ENCODE measurements at places on chromosomes 12 and 14.

DNA sequence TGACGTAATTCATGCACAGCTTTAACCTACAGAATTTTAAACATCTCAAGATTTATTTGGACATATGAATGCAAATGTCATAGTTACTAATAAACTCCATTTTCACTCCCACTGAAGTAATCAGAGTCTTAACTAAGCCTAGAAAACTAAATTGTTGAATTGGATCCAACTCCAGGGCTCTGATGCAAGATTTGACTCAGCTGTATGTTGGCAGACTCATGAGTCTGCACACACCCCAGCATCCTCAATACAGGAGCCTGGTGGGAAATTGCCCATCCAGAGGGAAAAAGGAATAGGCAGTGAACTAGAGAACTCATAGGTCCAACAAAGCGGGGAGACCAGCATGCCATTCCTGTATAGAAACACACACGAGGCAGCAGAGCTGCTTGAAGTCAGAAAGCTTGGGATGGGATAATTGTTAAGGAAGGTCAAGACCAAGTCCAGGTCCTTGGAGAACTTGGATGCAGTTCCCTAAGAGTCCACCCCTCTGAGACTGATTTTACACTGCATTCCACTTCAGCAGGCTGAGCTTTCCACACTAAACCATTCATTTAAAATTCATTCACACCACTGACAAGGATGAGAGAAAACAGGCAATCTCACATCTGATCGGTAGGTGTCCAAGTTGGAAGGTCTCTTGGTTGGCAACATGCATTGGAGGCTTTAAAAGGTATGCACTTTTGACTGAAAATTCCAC is 14.4 kb downstream of the TMTC1 start:
- no peak for DNase-seq

GRCh38 chr12:83408146-83408545 is 721.4 kb downstream of the TMTC2 start:
- no peak for DNase-seq

DNA sequence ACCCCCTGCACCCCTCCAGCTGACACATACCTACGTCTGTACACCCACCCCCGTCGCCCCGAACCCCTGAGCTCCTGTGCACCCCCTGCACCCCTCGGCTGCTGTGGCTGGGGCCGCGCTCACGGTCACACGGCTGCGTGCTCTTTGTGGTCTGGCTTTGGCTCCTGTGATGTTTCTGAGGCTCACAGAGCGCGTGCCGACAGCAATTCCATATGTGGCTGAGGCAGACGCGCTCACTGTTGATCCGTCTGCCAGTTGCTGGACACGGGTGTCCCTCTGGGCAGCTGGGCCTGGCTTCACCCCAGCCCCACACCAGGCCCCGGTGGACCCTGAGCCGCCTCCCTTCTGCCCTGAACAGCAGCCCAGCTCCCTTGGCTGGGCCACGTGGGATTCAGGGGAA is 46.5 kb downstream of the LRCOL1 start:
- DNase-seq, result no peak

DNA sequence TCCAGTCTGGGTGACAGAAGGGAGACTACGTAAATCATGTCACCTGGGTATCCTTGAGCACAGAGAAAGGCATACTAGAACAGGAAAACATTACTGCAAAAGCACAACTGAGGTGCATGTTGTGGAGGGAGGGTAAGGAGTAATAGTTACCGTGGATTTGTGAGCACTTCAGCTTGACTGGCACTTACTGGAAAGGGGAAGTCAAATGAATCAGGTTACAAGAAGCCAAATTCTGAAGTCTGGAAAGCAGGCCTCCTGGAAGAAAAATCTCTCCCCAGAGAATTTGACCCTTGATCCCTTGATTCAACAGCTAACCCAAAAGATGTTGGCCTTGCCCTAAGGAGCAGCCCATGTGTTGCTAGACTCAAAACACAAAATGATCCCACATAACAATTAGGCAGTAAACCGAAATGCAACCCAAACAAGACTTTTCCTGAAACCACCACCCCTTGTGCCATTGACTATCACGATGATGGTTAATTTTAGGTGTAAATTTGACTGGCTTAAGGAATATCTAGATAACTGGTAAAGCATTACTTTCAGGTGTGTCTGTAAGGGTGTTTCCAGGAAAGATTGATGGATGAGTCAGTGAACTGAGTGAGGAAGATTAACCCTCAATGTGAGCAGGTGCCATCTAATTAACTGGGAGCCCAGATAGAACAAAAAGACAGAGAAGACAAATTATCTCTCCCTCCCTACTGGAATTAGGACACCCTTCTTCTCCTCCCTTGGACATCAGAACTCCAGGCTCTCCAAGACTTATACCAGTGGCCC is 108.8 kb downstream of the SLC25A21 start:
- no peak for DNase-seq

DNA sequence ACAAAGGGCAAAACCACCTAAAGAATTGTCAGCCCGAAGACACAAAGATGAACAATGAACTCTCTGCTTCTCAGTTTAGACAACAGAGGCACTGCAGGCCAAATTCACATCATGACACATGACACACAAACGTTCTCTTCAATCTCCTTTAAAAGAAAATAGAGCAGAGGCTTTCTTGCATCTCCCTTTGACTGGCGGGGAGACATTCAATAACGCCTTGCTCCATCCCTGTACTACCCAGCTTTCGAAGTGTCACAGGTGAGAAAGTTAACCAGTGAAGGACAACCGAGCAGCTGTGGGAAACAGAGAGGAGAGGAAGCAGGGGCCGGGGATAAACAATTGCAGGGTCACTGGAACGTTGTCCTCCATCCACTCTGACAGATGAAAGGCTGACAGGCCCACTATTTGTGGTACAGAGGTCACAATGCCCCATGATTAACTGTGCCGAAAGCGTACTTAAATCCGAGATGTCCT is 130.8 kb downstream of the PHLDA1 start:
- DNase-seq, result no peak

DNA sequence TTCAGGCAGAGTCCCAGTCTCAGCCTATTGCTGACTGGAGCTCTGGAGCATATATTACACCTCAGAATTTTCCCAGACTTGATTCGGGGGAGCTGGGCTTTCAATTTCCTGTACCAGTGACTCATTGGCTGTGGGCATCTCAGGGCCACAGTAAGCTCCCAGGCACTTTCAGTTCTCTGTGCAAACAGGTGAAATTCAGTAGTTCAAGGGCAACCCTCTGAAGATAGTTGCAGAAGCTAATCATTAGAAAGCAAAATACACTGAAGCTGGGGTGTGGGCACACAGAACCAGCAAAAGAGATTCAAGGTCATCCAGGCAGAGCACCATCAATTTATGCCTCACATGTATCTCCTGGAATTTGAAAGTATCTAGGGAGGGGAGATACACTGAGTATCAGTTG is 8.1 kb upstream of the NIN start:
- DNase-seq, result no peak

- no peak for DNase-seq
These were observed 33.0 kb downstream of the RIMBP2 start for GRCh38 chr12:130683080-130683479.

GRCh38 chr12:13008741-13009380 is 8.8 kb upstream of the HEBP1 start:
- no peak for DNase-seq

DNA sequence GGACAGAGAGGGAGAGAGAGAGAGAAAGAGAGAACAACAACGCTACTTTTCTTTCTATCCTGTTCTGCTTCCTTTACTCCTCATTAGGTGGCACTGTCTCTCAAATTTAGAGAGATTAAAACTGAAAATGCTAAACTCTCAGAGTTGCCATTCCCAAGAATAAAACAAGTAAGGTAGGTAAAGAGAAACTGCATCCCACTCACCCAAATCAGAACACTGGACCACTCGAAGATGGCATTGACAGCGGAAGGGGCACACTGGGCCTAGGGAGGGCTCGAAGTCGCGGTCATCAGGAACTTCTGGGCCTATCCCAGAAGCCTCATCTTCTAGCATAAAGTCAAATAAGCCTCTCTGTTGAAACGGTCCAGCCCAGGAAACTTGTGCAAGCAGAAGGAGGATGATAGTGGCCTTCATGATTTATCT is 4.5 kb downstream of the DCN start:
- DNase-seq, result no peak

GRCh38 chr14:87960013-87960787 is 32.8 kb downstream of the GALC start:
- no peak for DNase-seq

DNA sequence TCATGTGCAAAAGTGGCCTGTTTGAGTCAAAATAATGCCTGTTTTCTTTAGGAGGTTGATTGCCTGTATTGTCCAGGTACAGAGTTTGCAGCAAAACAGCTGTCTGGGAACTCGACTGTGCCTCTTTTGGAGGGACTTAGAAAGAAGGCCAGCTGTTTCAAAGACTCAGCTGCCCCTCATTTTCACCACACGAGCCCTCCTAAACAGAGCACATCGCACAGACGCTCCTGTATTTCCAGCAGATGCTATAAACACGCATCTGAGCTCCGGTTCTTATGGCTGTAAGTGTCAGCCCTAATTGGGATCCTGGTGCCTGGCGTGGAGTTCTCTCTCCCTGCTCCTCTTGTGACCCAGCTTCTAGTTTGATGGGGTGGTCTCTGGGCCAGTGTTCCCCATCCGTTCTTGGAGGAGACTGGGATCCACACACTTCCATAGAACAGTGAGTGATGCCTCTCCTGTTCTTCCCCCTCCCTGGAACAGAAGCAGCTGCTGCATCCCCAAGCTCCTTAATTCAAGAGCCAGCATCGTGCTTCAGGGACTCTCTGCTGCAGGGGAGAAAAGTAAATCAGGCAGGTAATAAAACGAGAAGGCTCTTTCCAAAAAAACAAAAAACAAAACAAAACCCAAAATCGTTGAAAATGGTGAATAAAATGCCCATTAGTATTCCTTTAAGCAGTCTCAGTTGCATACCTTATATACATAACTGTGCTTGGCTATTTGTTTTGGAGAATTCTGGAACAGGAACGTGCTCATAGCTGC is 269.0 kb downstream of the SLC15A4 start:
- DNase-seq, result no peak

- DNase-seq, result no peak
These were observed 1108.9 kb downstream of the BCL11B start for GRCh38 chr14:98162856-98163805.

GRCh38 chr12:109178532-109178931 is 62.1 kb downstream of the ACACB start:
- DNase-seq, result no peak

DNA sequence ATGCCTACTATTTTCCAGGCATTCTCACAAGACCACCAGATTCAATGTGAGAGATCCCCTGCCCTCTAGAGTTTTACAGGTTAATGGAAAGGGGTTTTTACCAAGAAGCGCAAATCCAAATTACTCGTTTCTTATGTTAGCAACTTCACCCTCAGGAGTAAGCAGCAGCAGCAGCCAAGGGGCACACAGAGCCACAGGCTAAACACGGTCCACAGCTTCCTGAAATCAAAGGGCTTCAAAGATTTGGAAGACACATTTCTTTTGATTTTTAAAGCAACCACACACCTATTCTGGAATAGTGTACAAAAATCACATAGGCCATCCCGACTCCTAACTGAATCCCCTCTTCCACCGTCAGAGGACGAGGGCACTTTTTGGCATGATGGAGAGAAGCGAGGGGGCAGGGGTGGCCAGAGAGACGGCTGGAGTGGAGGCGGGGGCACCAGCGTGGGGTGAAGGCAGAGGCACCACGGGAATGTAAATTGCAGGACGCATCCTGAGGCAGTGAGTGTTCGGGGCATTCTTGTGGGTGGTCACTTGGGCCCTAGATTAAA is 107.0 kb downstream of the ARF6 start:
- no peak for DNase-seq

DNA sequence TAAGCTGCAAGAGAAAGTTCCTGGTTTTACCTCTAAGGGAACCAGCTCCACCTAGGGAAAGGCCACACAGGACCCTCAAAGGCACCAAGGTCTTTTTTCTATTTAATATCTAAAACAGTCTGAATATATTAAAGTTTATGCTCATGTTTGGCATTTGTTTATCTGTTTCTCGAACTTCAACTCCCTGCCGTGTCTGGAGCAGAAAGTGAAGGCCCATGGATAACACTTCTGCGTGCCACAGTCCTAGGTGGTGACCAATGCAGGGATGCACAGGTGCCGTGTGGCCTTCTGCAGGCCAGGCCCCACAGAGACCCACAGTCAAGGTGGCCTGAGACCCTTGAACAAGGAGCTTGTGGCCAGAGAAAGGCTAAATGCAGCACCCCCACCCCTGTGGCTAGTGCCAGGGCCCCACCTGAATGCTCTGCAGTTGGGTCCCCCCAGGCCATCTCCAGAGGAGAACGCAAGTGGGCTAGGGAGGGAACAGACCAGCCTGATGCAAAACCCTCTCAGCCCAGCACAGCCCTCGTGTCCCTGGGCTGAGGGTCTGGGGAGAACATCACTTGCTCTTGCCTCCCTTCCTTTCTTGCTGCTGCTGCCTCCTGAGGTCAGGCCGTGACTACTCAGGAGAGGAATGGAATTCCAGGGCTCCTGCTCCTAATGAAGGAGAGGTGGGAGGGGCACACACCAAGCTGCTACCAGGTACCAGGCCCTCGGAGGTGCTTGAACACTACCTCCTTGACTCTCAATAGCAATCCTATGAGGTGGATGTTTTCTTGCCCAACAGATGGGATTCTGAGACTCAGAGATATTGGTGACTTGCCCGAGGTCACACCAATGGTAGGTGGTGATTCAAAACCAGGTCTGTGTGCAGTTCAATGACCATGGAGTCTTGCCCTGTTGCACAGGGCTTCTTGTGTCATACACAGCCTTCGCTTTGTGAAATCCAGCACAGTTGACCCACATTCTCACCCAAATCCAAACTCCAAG is 45.4 kb downstream of the PSMA6 start:
- DNase-seq, result no peak

DNA sequence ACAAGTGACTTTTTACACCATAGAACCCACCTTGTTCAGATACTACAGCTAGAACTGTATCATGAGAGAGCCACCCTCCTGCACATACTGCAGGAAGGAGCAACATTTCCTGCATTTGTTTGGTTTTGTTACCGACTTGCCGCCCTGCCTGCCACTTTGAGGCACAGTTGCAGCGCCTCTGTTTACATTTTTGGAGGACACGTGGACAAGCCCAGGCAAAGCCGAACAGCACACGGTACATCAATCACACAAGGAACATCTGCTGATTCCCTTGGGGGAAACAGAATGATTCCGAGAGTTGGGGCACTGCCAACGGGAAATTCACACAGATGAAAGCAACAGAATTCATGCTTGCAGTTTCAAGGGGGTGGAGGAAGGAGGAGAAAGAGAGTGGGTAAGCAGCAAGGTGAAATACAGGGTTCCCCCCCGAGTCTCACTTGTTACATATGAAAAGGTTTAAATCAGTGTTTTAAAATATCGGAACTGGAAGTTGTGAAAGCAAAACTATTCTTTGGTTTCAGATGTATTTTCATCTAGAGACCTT is 110.7 kb downstream of the BTG1 start:
- DNase-seq, result no peak

- no peak for DNase-seq
These were observed 358.3 kb downstream of the SLC6A15 start for GRCh38 chr12:84554199-84554723.
